Renal cortical epithelial cell (primary cell): ENCODE measurements at places on chromosomes 7 and 10.

GRCh38 chr7:47371733-47372368, 210.1 kb downstream of the TNS3 start:
- DNase-seq: peak; percentile 84

DNA sequence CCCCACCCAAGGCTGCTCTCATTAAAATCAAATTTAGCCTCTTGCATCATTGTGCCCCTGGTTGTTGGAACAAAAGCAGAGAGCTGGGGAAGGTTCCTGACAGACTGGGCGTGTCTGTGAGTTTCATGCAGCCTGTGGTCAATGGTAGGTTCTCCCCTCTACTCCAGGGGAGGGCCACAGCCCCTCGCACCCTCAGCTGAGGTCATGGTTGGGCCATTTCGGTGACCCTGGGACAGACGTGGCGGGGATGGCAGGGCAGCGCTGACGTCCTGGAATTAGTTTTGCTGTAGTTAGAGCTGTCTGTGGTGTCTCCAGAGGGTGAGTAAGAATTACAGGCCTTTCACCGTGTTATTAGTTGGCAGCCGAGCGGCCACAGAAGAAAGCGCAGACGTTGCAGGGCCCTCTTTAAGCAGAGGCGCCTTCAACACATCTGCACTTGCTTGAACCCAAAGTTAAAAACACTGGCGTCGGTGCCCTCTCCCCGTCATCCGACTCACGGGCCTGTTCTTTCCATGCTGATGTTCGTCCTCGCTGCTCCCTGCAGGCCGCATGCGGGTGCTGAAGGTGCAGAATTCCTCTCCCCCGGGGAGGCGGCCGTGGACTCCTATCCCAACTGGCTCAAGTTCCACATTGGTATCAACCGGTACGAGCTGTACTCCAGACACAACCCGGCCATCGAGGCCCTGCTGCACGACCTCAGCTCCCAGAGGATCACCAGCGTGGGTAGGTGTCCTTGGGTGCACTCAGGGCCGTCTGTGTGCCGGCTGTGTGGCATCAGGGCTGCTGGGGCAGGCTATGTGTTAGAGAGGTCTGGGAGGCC, 2.8 kb downstream of the FAM20C start:
- no peak for DNase-seq

GRCh38 chr7:42618651-42619360, 293.1 kb downstream of the C7orf25 start:
- no peak for DNase-seq

DNA sequence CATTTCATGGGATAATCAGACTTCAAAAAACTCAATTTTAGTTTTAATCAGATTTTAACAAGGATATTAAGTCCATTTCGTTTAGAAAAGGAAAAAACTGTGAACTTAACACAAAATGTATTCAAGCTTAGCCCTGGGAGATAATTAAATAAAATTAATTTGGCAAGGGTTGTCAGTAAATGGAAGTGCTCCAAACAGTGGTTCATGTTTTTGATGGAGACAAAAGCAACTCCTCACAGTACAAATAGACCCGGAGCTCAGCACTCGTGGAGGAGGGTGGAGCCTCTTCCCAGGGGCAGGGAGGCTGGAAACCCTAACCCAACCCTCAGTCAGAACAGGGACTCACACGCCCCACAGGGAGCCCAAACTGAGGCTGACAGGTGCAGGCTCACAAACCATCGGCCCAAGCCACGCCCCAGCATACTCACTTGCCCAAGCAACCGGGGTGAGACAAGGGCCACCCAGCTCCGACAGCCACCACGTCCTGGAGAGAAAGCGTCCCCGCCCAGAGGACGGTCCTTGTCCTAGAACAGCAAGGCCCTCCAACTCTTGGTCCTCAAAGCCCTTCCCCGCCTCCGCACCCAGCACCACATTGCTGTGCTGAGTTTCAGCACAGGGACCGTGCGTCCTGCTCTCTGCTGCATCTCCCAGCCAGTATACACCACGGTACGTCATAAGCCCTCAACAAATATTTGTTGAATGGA, 39.8 kb downstream of the MAD1L1 start:
- no peak for DNase-seq

DNA sequence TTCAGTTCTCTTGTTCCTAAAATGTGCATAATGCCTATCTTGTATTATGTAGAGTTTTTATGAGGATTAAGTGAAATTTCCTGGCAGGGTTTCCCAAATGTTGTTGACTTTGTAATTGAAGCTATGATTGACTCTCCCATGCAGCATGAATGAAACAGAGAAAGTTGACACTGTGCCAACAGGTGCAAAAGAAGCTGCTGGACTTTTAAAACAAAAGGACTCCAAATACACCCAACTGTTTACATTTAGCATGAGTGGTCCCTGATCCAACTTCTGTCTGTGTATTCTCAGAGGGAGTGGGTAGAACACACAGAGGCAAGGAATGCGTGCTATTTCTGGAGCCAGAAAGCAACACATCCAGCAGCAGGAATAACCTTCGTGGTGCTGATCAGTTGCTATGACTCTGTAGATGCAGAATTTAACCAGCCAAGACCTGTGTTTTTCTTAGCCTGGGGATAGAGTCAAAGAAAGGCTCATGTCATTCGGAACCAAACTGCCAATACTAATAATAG, 14.4 kb upstream of the RBM20 start:
- peak; percentile 90 for DNase-seq

DNA sequence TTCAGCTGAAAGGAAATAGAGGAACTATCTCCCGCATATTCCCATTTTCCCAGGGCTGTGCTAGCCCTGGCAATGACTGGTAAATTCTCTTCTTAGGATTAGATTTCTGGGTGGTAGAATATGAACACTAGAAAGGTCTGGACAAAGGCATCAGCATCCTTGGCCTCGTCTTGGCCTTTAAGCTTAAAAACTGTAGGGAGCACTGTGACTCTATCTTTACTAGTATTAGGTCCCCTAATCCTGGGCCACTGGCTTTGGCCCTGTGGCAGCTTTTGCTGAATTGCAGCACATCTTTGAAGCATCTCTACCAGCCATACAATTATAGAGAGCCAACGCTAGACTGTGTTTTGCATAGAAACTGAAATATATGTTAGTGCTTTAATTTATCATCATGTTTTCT, 41.5 kb upstream of the EBLN1 start:
- no peak for DNase-seq
